ENCODE measurements at places on chromosomes 5 and 9. TPM values are rescaled to one million over a fixed set of nuclear protein-coding genes. Genes with fewer than 3 reads are reported as not detected.

Gene CD180
- 0.87 TPM for total RNA-seq

Gene C5orf46
- not detected for total RNA-seq

Gene C9orf153
- not detected for total RNA-seq

Gene SH3TC2
- 1.3 TPM for total RNA-seq

Gene FANCG
- total RNA-seq: 22.7 TPM

Gene TMEM174
- total RNA-seq: not detected

Gene OR1J2
- total RNA-seq: not detected

Gene BASP1
- total RNA-seq: 3.6 TPM

Gene CCNI2
- 7.1 TPM for total RNA-seq

Gene LHX2
- total RNA-seq: not detected

Gene SEMA6A
- total RNA-seq: 137 TPM

Gene PCSK5
- total RNA-seq: 82.0 TPM

Gene NR2F1-AS1
- 1.5 TPM for total RNA-seq

Gene GLRA1
- total RNA-seq: not detected

Gene TSC1
- total RNA-seq: 53.4 TPM

Gene SLC36A3
- not detected for total RNA-seq

DNA sequence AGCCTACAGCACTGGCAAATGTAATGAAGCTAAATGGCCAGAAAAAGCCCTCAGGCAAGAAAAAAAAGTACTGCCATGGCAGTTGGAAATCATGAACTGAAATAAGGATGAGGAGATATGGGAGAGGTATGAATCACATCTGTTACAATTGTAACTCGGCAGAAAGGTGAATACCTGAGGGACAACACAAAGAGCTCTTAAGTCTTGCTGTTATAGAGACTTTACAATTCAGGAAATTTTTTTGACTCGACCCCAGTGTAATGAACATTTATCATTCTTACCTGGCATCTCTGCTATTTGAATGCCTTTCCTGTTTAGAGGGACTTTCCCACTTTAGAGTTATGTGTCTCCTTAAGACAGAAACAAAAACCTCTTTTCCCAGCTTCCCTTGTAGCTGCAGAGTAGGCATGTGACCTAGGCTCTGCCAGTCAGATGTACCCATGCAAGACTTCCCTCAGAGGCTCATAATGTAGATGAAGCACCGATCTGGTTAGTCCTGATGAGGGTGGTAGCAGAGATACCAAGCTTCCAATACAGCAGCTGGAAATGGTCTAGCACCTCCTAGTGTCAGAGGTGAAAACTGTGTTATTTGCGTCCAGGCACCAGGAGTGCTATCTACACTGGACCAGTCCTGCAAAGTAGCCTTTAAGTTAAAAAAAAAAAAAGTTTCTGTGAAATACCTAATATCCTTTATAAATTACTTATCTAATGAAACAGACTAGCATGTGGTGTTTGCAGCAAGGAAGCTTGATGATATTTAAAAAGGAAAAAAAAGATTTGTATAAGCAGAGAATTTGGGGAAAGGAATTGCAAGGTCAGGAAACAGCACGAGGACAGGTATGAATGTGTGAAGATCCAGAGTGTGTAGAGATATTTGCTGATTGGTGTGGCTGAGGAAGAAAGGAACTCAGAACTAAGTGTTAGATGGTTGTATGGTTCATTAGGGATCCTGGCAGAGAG is 146.9 kb upstream of the SLC1A3 start:
- DNase-seq: no peak

DNA sequence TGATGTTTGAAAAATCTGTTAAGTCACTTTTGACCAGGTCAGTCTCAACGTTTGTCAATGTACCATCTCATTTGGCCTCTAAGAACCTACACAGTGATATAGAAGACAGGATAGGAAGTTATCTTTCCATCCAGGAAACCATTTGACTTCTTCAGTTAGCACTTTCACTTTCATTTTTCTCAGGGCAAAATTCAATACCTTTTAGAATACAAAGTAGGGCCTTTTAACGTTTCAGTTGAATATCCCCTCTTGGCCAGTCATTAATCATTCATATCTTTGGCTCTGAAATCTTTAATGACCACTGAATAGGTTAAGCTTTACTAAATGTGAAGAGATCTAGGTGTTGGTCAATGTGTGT is 101.1 kb upstream of the GNAQ start:
- DNase-seq: no peak

GRCh38 chr9:78122631-78123030 is 91.0 kb upstream of the GNAQ start:
- no peak for DNase-seq

DNA sequence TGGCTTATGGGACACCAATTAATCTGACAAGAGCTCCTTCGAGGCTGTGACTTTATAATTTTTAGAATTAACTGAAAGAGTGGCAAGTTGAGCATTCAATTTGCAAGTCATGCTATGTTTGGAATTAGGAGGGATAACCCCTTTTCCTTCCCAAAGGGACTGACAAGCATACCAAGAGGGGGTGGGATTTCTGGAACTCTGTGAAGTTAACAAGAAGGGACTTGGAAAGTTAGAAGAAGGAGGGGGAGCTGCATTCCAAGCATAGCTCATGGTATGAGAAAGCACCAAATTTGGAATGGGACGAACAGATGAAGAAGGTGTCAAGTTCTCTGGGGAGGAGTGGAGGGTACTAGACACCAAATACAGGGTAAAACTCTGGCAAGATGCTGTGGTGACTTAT is 8.9 kb upstream of the PALM2AKAP2 start:
- no peak for DNase-seq

DNA sequence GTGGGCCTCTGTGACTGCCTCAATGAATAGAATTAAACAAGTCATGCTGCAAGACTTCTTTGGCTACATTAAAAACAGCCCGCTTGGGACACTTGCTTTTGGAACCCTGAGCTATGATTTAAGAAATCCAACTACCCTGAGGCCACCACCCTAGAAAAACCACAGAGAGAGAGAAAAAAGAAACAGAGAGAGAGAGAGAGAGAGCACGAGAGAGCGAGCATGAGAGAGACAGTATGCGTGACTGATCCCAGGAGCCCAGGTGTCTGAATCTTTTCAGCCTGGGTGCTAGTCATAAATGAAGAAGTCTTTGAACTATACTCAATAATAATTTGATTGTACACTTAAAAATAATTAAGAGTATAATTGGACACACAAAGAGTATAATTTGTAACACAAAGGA is 123.1 kb upstream of the FREM1 start:
- DNase-seq: no peak

GRCh38 chr9:89768650-89769071 is 163.8 kb downstream of the GADD45G start:
- DNase-seq: no peak

DNA sequence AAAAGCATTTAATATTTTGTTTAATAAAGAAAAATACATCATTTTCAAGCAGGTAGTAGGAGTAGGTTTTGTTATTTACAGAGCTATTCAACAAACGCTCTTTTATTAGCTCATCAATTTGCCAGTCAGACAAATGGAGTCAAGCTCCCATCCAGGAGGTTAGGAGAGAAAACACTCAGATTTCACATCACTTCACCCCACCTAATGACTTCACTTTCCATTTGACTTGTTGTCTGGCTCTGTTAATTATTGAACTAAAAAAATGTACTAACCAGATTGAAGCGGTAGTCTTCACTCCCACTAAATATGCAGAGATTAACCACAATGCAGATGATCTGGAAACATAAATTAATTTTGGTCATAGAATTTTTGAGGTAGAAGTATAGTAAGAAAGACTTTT is 193.6 kb upstream of the VCAN start:
- DNase-seq: no peak

- DNase-seq: no peak
These were observed 163.9 kb downstream of the PIK3R1 start for GRCh38 chr5:68379275-68380036.

DNA sequence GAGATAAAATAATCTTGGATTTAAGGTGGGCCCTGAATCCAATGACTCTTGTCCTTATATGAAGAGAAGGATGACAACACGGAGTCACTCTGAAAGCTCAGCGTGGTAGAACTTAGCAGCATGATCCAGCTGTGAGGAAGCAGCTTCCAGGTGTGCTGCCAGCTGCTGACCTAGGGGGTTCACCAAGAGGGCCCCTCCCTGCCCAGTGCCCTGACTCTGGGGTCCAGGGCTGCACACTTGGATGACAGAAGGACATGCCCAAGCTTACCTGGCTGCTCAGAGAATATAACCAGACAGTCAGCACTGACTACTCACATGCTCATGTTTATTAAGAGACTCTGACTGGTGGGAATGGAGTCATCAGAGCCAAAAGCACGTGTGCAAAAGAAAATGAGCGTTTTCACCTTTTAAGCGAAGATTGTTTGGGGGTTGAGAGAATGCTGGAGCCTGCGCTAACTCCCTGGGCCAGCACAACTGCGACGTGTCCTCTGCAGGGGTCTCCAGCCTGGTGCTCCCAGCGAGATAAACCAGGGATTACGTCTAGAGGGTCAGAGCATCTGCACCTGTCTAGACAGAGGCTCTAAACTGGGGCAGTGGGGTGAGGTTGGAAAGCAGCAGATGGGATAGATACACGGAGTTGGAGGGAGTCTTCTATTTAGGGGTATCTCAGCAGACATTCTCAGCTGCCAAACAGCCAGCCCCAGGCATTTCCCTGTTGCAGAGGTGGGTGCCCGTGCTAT is 41.3 kb downstream of the ROPN1L start:
- no peak for DNase-seq

DNA sequence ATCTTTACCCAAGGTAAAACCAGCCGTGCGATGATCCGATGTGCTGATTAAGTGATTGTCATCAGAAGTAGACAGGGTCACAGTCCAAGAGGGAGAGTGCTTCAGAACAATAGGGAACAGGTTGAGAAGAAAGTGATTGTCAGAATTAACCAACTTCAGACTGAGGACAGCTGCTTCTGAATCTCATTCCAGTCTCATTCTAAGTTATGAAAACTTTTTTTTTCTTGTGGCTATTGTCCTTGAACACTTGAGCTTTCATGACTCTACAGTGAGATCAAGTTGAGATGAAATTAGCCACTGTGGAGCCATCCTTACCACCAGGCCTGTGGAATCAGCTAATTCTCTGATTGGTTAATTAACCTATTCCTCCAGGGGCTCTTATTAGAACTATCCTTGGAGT is 159.9 kb upstream of the WWC1 start:
- no peak for DNase-seq

- peak; percentile 42 for DNase-seq
These were observed 20.2 kb downstream of the COL5A1 start for GRCh38 chr9:134661791-134662142.

DNA sequence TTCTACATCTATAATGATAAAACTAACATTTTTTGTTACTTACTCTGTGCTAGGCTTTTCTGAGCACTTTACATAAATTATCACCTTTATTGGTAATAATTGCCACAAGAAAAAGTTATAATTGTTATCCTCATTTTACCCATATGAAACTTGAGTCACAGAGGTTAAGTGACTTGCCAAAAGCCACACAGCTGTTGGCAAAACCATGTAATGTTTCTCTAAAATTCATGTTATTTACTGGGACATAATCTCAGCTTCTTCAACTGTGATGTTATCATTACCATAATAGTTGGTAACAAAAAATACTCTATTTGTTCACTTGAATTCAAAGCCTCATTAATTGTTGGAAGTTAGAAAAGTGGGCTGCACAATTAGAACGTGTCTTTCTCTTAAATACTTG is 437.3 kb downstream of the BRINP1 start:
- no peak for DNase-seq

DNA sequence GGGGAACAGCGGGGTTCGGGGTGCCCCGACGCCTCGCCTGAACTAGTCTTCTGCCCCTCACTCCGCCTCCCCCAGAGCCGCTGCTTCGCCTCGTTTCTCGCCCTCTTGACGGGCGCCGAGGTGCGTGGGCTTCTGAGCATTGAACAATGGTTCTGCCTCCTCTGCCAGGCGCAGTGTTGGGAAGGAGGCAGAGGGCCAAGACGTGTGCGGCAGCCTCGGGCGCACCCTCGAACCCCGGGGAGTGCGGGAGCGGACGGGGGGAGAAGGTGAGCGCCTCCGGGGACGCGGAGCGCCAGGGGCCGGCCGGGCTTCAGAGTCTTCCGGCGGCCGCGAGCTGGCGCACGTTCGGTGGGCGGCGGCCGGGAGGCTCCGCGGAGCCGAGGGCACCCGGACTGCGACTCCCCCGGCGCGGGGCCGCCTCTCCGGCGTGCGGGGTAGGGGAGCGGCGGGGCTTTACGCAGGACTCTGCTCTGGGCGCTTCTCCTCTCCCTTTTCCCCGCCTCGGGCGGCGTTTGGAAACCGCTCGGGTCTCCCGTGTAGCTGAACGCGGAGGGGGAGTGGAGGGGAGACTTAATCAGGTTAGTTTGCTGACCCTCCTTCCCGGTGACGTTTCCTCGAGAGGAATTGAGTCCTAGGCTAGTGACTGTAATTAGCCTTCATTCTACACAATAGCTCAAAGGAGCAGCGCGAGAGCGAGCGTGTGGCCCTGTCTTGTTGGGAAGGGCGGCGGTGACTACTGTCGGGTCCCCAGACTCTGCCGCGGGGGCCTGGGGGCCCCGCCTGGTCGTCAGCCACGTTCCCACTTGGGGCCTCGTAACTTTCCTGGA is 1.1 kb downstream of the VLDLR start:
- peak; percentile 26 for DNase-seq

- DNase-seq: no peak
These were observed 3.2 kb upstream of the BTNL9 start for GRCh38 chr5:181036816-181037364.

- no peak for DNase-seq
These were observed 334.1 kb upstream of the CD180 start for GRCh38 chr5:67530609-67531255.

DNA sequence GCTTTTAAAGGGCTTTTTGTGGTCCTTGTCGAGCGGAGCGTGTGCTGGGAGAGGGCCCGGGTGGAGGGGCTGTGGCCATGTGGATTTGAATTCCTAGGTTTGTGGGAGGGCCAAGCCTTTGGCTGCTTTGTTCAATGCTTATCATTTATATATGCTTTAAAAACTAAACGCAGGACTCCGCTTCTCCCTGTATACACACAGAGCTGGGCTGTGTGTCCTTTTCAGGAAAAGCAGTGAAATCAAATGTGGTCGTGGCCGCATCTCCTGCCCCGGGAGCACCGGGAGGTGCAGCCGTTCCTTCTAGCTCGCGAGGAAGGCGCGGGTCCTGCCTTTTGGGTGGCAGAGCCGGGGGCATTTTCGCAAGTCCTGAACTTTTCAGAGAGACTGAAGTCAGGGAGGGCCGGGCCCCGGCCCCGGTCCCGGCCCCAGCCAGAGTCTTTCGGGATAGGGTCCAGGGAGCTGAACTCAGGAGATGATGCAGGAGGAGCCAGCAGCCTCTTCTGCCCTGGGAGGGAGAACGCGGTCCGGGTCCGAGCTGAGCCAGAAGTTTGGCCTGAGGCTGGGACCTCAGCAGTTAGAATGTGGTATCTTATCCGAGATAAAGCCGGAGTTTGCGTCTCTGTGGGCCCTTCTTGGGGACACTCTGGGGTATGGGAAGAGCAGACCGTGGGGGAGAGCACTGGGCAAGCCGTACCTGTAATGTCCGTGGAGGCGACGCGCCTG is 158.8 kb downstream of the C9orf152 start:
- no peak for DNase-seq

- no peak for DNase-seq
These were observed 49.6 kb downstream of the NIPAL4 start for GRCh38 chr5:157509587-157509986.

DNA sequence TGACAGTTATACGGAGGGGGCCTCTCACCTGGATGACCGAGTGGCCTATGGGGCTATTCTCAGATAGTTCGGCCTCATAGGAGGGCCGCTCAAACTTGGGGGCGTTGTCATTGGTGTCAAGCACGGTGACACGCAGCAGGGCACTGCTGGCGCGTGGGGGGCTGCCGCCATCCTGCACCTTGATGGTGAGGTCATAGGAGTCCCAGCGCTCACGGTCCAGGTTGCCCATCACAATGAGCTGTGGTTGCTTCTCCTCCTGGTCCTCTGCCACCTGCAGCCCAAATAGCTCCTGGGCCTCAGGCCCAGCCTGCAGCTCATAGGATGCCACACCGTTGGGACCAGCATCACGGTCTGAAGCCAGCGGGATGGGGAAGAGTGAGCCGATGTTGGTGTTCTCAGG is 9.7 kb downstream of the PCDH1 start:
- DNase-seq: peak; percentile 43

All from mucosa of descending colon (tissue), 3 donors.